GM12878 (cell line): ENCODE measurements at places on chromosomes 16 and 17. TPM values are rescaled to one million over a fixed set of nuclear protein-coding genes. Genes with fewer than 3 reads are reported as not detected.

DNA sequence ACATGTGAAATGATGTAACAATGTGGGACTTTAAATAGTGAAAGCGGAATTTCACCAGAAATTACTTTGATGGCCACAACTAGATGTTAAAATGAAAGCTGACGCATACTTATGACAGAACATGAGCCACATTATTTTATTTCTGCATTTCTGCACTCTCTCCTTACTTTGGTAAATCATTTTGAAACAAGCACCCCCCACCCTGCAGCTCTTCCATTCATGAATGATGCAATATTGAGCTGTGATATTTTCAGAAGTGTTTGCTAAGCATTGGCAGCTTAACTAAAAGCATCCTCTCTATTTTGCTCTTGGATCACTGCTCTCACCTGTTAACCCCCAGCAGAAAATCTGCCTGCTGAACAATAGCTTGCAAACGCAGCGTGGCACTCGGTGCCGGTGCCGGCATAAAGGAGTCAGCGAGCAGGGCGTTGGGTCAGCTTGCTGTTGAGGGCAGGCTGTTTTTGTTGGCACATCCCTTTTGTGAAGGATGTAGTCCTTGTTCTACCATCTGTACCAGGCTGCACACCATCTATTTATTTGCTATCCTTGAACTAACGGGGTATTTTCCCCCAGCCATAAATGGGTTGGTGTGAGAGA, 30.8 kb upstream of the CBLN1 start:
- no peak overlapping the region for H3K27ac ChIP-seq
- no peak for DNase-seq
- no peaks in the 10 kb centered on the region for H3K36me3 ChIP-seq
- H3K4me1 ChIP-seq, result no peaks in the 10 kb centered on the region
- no peak overlapping the region for H3K4me3 ChIP-seq

DNA sequence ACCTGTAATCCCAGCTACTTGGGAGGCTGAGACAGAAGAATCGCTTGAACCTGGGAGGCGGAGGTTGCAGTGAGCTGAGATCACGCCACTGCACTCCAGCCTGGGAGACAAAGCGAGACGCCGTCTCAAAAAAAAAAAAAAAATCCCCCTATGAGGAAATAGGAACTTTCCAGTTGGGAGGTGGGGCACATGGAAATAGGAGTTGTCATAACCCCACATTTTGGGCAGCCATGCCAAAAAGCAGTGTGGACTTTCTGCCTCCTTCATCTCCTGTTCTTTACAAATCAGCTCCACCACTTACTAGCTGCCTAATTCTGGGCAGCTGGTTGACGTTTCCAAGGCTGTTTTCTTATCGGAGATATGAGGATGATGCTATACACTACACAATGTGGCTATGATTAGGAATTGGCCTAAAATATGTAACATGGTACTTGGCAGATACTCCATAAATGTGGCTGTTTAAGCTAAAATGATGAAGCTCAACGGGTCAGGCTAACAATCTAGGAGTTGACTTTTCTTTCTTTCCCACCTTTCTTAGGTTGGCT, 21.5 kb upstream of the CCL5 start:
- no peaks in the 10 kb centered on the region for H3K36me3 ChIP-seq
- no peak overlapping the region for H3K4me3 ChIP-seq
- no peak overlapping the region for H3K27ac ChIP-seq
- no peaks in the 10 kb centered on the region for H3K27me3 ChIP-seq
- DNase-seq, result no peak
- H3K4me1 ChIP-seq, result no peaks in the 10 kb centered on the region; the same call in 1 of the 2 replicates

DNA sequence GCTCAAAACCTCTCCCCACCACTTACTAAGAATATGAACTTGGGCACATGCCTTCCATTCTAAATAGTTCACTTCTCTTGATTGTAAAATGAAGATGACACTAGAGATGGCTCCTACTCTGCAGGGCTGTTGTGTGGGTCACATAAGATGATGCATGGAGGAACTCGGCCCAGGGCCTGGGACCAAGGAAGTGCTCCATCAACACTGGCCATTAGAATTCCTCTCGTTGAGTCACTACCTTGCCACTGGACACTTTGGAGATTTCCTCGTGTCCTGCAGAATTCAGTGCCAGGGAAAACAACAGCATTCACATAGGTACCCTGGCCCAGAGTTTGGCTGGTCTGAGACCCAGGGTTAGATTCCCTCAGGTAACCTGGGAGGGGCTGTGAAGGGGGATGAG, 18.6 kb downstream of the HNF1B start:
- no peak overlapping the region for H3K27ac ChIP-seq
- H3K4me1 ChIP-seq, result no peaks in the 10 kb centered on the region
- peaks cover 3% of the 10 kb centered on the region; the same call in 1 of the 2 replicates for H3K27me3 ChIP-seq
- DNase-seq, result no peak
- H3K4me3 ChIP-seq, result no peak overlapping the region
- no peaks in the 10 kb centered on the region for H3K36me3 ChIP-seq

GRCh38 chr17:64441772-64442540, 7.0 kb upstream of the MILR1 start:
- no peak for DNase-seq
- no peaks in the 10 kb centered on the region for H3K27me3 ChIP-seq
- no peak overlapping the region for H3K27ac ChIP-seq

- H3K27ac ChIP-seq, result no peak overlapping the region
- H3K27me3 ChIP-seq, result no peaks in the 10 kb centered on the region
- DNase-seq, result no peak
Observed at GRCh38 chr16:64196444-64196843, 925.4 kb downstream of the CDH11 start.

DNA sequence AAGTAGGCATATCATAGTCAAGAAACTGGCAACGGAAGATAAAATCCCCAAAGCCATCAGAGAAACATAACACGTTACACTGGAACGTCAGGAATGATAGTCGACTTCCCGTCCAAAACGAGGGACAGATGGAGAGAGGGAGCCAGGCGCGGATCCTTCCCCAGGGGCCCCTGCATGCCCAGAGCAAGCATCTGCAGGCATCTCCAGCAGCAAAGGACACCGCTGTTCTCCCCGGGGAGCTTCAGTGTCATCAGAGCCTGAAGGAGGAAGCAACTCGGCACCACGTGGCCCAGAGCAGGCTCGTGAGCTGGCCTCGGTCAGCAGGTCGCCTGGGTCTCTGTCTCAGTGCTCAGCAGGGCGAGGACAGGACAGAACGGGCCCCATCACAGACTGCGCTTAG, 50.1 kb downstream of the LMF1 start:
- no peak for DNase-seq
- H3K4me1 ChIP-seq, result no peaks in the 10 kb centered on the region
- no peak overlapping the region for H3K4me3 ChIP-seq
- no peaks in the 10 kb centered on the region for H3K27me3 ChIP-seq

DNA sequence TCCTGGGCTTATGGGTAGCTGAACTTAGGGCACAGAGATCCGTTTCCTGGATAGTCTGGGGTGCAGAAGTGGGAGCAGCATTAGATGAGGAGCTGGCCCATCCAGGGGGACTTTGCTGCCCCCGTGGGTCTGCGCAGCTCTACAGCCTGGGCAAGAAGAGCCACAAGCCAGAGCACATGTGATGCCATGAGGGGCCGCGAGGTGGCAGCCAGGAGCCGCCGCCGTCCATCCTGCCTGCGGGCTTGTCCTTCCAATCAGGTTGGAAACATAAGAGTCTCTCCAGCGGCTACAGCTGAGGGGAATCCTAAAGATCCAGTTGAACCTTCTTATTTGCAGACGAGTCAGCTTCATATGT, 21.9 kb downstream of the C1QTNF1 start:
- H3K27ac ChIP-seq, result no peak overlapping the region
- no peaks in the 10 kb centered on the region for H3K27me3 ChIP-seq
- H3K4me3 ChIP-seq, result no peak overlapping the region

- H3K27me3 ChIP-seq, result peaks cover 8% of the 10 kb centered on the region; the same call in 1 of the 2 replicates
- no peaks in the 10 kb centered on the region for H3K36me3 ChIP-seq
- no peak overlapping the region for H3K4me3 ChIP-seq
Observed at GRCh38 chr16:86477642-86478041, 32.7 kb upstream of the FOXF1 start.

DNA sequence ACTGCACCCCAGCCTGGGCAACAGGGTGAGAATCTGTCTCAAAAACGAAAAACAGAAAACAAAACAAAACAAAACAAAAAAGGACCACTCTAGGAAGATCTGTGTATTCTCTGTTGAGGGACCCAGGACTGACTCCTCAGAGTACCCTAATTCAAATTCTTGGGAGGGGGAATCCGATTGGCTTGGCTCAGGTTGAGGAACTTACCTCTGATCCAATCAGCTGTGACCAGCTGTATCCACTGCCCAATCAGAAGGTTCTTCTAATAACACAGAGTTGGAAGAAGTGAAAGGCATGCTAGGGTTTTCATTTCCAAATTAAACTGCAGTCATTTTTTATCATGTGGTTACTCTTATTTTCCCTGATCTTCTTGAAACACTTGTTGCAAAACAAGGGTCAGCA, 105.9 kb upstream of the CACNG3 start:
- DNase-seq, result no peak
- H3K4me3 ChIP-seq, result no peak overlapping the region
- peaks cover 26% of the 10 kb centered on the region for H3K4me1 ChIP-seq
- peaks cover 37% of the 10 kb centered on the region for H3K36me3 ChIP-seq
- peak overlapping the region; percentile 38; the same call in 1 of the 2 replicates for H3K27ac ChIP-seq

Gene CCL5
- 60.2 and 71.7 TPM in 2 replicates for total RNA-seq

GRCh38 chr17:78346605-78347250, 13.1 kb downstream of the SOCS3 start:
- H3K4me3 ChIP-seq, result no peak overlapping the region
- H3K27ac ChIP-seq, result no peak overlapping the region
- DNase-seq, result no peak
- H3K27me3 ChIP-seq, result no peaks in the 10 kb centered on the region
- H3K4me1 ChIP-seq, result peaks cover 35% of the 10 kb centered on the region

Gene CMTM2
- not detected in 2 replicates for total RNA-seq

Gene SHCBP1
- 25.3 and 29.8 TPM in 2 replicates for total RNA-seq

DNA sequence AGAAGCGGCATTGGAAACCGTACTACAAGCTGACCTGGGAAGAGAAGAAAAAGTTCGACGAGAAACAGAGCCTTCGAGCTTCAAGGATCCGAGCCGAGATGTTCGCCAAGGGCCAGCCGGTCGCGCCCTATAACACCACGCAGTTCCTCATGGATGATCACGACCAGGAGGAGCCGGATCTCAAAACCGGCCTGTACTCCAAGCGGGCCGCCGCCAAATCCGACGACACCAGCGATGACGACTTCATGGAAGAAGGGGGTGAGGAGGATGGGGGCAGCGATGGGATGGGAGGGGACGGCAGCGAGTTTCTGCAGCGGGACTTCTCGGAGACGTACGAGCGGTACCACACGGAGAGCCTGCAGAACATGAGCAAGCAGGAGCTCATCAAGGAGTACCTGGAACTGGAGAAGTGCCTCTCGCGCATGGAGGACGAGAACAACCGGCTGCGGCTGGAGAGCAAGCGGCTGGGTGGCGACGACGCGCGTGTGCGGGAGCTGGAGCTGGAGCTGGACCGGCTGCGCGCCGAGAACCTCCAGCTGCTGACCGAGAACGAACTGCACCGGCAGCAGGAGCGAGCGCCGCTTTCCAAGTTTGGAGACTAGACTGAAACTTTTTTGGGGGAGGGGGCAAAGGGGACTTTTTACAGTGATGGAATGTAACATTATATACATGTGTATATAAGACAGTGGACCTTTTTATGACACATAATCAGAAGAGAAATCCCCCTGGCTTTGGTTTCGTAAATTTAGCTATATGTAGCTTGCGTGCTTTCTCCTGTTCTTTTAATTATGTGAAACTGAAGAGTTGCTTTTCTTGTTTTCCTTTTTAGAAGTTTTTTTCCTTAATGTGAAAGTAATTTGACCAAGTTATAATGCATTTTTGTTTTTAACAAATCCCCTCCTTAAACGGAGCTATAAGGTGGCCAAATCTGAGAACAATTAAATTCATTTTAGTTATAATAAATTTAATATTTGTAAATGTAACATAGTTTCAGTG, 1.7 kb downstream of the HEXIM1 start:
- no peaks in the 10 kb centered on the region for H3K27me3 ChIP-seq
- DNase-seq, result no peak
- peaks cover 16% of the 10 kb centered on the region for H3K4me1 ChIP-seq
- H3K27ac ChIP-seq, result peak overlapping the region; percentile 81
- H3K36me3 ChIP-seq, result no peaks in the 10 kb centered on the region
- H3K4me3 ChIP-seq, result peak overlapping the region; percentile 96

GRCh38 chr16:70678898-70679670, 6.8 kb downstream of the MTSS2 start:
- DNase-seq, result no peak
- no peak overlapping the region for H3K4me3 ChIP-seq
- no peaks in the 10 kb centered on the region for H3K27me3 ChIP-seq
- H3K4me1 ChIP-seq, result no peaks in the 10 kb centered on the region
- no peak overlapping the region for H3K27ac ChIP-seq

Gene MEFV
- total RNA-seq, result 0.10 and 0.11 TPM in 2 replicates

DNA sequence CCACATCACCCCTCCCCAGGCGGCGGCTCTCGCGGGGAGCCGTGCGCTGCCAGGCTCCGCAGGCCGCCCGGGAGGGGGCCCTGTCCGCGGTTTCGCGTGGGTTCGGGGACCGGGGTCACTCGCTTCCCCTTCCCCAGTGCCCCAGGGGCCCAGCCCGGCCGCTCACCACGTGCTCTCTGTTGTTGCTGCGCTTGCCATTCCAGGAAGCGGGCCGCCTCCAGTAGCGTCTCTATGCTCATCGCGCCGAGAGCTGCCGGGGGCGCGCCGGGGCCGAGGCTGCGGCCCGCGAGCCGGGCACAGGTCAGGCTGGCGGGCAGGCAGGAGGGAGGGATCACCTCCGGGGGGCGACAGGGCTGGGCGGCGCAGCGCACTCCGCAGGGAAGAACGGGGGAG, 390 bp downstream of the MNT start:
- H3K27me3 ChIP-seq, result no peaks in the 10 kb centered on the region
- DNase-seq, result no peak
- peak overlapping the region; percentile 95 for H3K27ac ChIP-seq
- H3K36me3 ChIP-seq, result no peaks in the 10 kb centered on the region; the same call in 1 of the 2 replicates
- H3K4me3 ChIP-seq, result peak overlapping the region; percentile 98
- peaks cover 21% of the 10 kb centered on the region for H3K4me1 ChIP-seq

DNA sequence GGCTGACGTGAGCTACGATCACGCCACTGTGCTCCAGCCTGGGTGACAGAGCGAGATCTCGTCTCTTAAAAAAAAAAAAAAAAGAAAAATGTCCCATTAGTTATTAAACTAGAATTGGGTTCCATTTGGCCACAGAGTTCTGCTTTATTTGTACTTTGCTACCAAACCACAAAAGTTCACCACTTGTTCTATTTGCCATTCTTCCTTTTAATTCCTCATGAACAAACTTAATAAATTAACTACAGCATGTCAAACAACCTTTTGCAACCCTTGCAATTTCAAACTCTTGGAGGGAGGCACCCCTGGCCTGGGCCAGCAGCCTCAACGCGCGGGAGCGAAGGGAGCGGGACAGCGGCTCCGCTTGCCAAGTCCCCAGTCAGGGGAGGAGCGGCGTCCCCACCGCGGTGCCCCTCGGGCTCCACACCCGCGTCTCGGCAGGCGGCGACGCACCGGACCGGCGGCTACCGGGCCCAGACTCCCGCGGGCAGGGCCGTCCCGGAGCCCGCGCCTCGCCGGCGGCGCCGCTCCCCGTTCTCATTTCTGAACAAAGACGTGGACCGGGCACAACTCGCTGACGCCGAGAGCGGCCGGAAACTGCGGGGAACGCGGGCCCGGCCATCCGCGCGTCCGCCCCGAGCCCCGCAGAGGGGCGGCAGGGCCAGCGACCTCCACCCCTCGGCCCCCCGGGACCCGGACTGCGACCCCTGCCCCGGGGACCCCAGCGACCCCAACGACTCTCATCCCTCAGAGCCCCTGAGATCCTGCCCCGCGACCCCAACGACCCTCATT, 775 bp downstream of the CYTH1 start:
- peaks cover 6% of the 10 kb centered on the region; the same call in 1 of the 2 replicates for H3K4me1 ChIP-seq
- H3K27me3 ChIP-seq, result no peaks in the 10 kb centered on the region
- no peaks in the 10 kb centered on the region for H3K36me3 ChIP-seq
- peak overlapping the region; percentile 97 for H3K27ac ChIP-seq
